ENCODE measurements at places on chromosomes 6 and 20. TPM values are rescaled to one million over a fixed set of nuclear protein-coding genes. Genes with fewer than 3 reads are reported as not detected.

DNA sequence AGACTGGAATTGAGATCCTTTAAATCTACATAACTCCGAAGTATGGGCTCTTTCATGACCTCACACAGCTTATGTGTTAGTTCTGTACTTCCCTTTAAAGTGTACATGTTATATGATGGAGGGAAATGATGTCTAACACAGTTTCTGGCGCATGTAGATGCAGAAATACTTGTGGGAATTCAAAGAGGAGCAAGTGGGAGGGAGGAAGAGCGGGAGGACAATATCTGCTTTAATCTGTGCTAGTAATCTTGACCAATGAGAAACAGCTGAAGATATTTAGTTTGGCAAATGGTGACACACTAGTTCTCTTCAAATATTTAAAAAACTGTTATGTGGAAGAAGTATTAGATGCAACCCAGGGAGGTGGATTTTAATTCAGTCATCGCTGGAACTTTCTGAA lies 62.9 kb upstream of the PLEKHG1 start:
- ATAC-seq = no peak

DNA sequence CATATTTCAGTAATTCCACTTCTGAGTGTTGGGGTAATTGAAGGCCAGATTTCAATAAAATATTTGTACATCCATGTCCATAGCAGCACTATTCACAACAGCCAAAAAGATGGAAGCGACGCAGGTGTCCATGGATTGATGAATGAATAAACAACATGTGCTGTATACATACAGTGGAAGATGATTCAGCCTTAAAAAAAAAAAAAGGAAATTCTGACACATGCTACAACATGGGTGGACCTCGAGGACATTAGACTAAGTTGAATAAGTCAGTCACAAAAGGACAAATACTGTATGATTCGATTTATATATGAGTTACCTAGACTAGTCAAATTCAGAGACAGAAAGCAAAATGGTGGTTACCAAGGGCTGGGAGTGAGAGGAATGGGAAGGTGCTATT lies 57.2 kb downstream of the TRAM2 start:
- ATAC-seq = no peak

- no peak for ATAC-seq
These were observed 215.3 kb downstream of the EYA4 start for GRCh38 chr6:133456439-133456838.

DNA sequence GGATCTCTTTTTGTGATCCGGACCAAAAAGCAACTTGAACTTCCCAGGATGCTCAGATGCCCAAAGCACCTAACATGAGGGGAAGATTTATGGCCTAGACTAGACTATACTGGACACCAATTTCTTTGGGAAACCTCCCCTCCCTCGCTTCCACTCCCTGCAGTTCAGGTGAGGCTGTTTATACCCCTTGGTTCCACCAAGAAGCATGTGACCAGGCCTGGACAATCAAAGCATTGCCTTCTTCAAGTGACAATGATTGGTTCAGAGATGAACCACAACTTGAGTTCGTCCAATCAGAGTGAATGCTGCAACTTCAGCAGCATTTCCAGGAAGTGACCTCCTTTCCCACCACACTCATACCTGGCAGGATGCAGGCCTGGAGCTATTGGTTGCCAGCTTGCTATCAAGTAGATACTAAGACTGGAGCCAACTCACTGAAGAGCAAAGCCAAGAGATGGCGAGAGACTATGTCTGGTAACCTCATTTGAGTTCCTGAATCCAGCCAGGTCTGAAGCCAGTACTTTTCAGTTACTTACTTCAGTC lies 45.6 kb upstream of the SLC9A8 start:
- peak; percentile 52 for ATAC-seq

DNA sequence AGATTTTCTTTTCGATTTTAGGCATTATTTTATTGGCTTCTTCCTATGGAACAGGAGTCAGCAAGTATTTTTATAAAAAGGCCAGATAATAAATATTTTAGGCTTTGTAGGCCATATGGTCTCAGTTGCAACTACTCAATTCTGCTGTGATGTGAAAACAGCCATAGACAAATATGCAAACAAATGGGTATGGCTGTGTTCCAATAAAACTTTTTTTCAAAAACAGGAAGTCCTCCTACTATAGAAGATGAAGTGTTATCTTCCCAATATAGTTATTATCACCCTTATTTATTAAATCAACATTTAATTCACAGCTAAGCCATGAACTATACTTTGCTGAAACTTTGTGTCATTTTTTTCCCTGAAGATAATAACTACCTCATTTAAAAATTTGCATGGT lies 57.2 kb downstream of the CHD6 start:
- ATAC-seq = no peak

- ATAC-seq = no peak
These were observed 393.7 kb downstream of the ZFAND3 start for GRCh38 chr6:38213251-38213658.

- no peak for ATAC-seq
These were observed 199.2 kb upstream of the NT5E start for GRCh38 chr6:85250586-85251220.

DNA sequence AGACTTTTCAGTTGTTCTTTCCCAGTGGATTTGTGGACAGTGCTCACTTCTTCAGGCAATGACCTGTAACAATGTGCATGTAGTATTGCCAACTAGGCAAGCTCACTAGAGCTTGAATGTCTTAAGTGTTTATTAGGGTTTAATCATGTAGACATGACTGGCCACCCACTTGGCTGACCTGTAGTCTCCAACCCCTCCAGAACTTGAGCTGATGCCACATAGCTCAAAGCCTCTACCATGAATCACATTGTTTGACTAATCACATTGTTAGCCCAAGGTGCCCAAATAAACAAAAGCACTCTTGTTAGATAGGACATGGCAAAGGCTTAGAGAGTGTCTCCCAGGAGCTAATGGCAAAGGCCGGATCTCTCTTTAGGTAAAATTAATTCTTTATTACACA lies 272.7 kb downstream of the GRIK2 start:
- no peak for ATAC-seq

DNA sequence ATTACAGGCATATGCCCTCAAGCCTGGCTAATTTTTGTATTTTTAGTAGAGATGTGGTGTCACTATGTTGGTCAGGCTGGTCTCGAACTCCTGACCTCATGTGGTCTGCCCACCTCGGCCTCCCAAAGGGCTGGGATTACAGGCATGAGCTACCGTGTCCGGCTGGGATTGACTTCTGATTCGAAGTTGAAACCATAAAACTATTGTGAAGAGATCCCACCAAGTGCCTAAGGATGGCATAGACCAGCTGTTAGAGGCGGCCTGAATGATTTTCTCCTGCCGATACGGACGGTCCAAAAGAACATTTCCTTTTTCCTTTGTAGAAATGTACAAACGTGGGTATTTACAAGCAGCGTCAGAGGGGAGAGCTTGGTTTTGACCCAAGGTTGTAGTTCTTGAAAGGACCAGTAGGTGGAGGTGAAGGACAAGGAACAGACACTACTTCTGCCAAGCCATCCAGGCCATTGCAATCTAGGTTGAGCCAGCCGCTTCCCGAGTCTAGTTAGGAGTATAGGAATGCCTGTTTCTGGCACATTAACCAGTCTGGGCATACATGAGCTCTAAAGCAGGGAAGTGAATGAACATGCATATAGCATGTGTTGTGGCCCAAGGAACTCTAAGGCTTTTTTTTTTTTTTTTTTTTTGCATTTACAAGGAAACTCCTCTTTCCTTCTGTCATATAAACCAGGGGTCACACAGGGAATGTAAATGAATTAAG lies 29.0 kb downstream of the MOCS3 start:
- peak; percentile 90 for ATAC-seq

DNA sequence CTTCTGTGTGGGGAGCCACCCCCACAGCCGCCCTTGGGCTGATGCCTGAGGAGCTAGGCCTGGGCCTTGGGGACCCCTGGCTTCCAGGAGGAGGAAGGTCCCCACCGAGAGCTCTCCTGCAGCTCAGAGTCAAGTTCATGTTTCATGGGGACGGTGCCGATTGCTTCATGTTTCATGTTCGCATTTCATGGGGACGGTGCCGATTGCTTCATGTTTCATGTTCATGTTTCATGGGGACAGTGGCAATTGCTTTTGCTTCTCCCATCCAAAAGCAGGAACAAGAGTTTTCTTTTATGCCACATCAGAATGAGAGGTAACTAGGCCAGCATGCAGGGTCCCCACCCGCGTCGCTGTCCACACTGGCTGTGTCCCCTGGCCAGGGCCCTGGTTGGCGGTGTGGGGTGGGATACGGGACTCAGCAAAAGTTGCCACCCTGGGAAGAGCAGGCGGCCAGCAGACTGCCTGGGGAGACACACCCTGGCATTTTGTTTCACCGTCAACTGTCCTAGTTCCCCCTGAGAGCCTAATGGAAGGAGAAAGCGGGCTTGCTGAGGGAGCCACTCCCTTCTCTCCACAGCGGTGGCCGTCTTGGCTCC lies 46.0 kb downstream of the DACT2 start:
- ATAC-seq = no peak

GRCh38 chr6:84867521-84867920 lies 103.1 kb upstream of the TBX18 start:
- ATAC-seq = no peak

GRCh38 chr6:34063651-34064050 lies 82.2 kb downstream of the GRM4 start:
- no peak for ATAC-seq

- no peak for ATAC-seq
These were observed 147.2 kb downstream of the VEGFA start for GRCh38 chr6:43916924-43917877.

DNA sequence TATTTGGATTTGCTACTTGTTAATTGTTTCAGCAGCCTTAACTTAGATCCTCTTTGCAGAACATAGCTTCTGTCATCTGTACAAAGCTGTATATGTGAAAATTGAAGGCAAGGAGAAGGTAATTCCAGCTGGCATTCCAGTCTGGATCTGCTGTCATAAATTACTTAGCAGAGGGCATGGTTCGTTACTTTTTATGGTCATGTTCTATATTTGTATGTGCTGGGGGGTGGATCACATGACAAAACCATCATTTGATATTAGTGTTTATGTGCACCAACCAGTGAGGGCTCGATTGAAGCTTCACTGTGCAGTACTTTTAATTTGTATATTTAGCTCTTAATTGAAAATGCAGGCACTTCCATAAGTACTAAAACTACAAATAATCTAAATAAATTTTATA lies 80.2 kb downstream of the CAP2 start:
- ATAC-seq = no peak

- no peak for ATAC-seq
These were observed 216.5 kb downstream of the ARHGAP18 start for GRCh38 chr6:129493354-129493902.

DNA sequence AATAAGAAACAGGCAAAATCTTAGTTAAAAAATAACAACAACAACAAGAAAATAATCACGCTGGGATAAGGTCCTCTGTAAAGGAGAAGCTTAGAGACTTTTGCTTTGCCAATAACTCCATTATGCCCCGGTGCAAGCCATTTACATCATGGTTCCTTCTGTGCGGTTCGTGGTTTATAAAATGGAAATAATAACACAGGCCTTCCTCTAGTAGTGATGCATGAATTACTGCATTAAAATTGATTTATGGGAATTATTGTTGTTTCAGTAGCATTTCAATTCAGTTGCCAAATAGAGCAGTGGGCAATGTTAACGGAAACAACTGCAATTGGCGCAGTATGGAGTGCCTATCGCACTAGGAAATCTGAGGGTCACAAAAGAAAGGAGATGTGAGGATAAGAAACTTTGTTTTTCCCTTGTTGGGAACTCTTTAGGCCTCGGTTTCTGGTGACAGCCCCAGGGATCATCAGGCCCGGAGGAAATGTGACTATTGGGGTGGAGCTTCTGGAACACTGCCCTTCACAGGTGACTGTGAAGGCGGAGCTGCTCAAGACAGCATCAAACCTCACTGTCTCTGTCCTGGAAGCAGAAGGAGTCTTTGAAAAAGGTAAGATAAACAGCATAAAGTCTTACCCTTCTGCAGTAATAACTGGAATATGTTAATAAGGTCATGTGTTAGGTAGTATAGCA lies 1.1 kb downstream of the CD109 start:
- ATAC-seq = no peak

DNA sequence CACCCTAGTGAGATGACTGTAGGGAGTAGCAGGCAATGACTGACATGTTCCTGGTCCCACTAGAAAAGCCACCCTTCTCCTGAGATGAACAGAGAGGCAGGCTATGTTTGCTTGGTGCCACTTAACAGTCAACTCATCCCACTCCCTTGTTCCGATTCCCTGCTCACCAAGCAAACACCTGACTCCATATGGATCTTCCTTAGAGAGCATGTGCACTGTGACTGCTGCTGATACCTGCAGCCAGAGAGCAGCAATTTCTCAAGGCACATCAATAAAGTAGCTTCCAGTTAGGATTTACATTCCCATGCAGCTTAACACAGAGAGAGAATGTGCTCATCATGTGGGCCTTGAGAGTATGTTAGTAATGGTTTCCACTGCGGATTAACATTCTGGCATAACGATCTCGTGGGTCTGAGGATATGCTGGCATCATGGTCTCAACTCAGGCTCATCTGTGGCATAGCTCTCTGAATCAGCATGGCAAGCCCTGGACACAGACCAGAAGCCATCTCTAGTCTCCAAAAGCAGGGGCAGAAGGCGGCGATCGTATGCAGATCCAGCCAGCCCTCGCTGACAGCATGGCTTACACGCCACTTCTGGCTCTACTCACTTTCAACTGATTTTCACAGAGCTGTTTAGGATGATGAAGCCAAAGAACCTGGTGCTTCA lies 43.9 kb downstream of the ATXN1 start:
- no peak for ATAC-seq

GRCh38 chr6:33428224-33428965 lies 8.5 kb downstream of the SYNGAP1 start:
- ATAC-seq = no peak

PAX1 gene
- total RNA-seq = not detected

AKAP12 gene
- 0.79 TPM for total RNA-seq

FANCE gene
- total RNA-seq = 8.4 TPM

SAMD5 gene
- not detected for total RNA-seq

IYD gene
- not detected for total RNA-seq

MAP1LC3A gene
- total RNA-seq = 4.6 TPM

NAPB gene
- 11.5 TPM for total RNA-seq

Measured in activated T-helper 17 cell treated with anti-CD3 and anti-CD28 coated beads, Interleukin-2, amount 50 U/mL, for 72 hours (primary cell).